Stimulated activated CD4-positive, alpha-beta T cell treated with anti-CD3 and anti-CD28 coated beads, Interleukin-12 subunit alpha, Interleukin-12 subunit beta, amount 100 ng/mL, for 4 hours (primary cell): ENCODE measurements at places on chromosomes 5 and 9.

- DNase-seq, result peak; percentile 47
Observed at GRCh38 chr9:35051069-35051967, 21.1 kb downstream of the VCP start.

DNA sequence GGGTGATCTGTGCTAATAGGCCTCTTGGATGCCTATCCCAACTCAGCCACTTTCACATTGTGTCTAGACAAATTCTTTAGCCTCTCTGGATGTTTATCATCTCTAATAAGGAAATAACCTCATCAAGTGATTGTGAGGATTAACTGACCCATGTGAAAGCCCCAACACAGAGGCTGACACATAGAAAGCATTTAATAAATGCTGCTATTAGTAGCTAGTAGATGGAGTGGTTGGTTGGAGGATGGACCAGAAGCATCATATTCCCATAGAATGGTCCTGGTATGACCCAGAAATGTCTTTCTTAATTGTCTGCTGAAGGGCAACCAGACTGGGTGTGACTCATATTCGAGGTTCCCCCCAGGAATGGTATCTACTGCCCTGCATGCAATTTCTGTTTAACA, 124.4 kb downstream of the PIK3R1 start:
- no peak for DNase-seq

GRCh38 chr5:134519989-134520388, 5.5 kb upstream of the JADE2 start:
- no peak for DNase-seq

DNA sequence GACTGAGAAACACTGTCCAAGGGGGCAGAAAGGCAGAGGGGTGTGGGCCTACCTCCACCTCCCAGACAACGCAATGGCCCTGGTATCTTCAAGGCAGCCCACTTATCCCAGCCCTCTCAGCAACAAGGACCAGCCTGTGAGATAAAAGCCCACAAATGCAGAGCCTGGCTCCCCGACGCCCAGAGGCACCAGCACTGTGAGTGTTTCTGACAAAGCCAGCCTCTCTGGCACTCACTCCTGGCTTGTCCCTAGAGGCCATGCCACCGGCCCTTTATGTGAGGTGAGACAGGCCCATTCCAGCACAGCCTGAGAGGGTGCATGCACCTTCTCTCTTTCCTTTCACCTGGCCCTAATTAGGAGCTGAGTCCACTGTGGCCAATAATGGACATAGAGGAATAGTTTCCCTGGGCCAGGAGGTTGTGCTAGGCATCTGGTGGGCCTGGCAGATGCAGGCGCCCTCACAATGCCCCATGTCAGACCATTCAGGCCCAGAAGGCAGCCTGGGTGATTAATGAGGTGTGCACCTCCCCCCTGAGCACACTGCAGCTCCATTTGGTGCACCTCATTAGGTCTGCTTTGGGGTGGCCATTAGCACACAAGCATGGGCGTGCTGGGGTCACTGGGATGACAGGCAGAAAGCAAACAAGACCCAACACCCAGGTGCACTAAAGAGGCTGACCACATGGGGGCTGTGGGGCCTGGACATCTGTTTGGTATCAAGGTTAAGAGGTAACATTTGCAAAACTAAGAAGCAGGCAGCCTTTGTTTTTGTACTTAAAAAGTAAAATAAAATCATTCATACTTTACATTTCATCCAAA, 176.0 kb downstream of the MED10 start:
- no peak for DNase-seq

- no peak for DNase-seq
Observed at GRCh38 chr5:2710910-2711309, 40.6 kb downstream of the IRX2 start.

- no peak for DNase-seq
Observed at GRCh38 chr9:87327575-87328125, 170.0 kb upstream of the DAPK1 start.

DNA sequence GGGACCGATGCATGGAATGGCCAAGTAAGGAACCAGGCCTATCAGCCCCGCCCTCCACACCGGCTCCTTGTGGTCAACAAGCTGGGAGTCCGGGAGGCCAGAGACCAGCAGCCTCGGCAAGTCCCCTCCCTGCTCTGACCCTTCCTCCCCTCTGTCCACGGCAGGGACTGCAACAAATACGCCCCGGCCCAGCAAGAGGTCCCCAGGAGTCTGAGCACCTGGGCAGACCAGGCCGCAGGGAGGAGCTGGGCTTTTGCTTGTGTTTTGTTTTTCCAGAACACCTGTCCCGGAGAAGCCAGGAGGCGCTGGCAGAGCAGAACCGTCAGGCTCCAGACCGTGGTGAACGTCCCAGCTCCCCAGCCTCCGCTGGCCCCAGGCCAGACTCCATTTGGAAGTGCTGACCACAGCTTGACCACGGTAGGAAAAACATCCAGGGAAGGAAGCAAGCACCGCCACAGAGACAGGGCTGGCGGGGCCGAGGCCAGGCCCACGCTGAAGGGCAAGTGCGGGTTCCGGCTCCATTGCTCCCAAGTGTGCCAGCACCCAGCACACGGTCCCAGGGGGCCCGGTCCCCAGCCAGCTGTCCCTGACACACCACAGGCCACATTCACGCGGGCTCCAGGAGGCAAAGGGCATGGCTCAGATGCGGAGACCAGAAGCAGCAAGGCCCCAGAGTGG, 56.7 kb downstream of the VAV2 start:
- no peak for DNase-seq

- DNase-seq, result no peak
Observed at GRCh38 chr5:145682197-145682899, 152.8 kb downstream of the PRELID2 start.

- no peak for DNase-seq
Observed at GRCh38 chr9:103928442-103928841, 165.7 kb upstream of the SMC2 start.

DNA sequence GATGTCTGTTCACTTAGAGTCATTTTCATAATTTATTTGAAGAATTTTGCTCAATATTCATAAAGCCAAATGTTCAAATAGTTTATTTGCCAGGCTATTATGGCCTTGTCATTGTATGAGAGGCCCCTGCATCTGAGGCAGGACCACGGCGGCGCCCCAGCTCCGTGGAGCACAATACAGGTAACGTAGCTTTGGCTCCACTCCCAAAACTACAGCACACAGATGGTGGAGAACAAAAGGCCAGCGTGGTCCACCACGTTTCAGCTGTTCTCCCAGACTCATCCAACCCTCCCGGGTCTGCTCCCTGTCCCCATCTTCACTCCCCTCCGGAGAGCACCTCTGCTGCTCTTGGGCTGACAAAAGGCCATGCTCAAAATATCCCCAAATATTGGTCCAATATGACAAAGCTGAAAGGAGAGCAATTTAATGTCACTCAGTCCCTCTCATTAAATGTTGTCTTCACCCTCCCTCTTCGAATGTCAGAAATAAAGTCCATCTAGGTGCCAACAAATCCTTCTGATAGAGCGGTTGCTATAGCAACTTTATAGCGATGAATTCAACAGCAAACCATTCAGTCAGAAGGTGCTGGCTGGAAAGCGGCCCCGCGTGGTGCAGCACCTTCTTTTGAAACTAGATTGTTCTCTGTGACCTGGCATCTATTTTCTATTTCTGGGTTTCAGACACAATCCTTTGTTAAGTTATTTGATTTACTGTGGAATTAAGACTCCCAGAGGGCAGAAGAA, 504.3 kb downstream of the ARHGEF28 start:
- no peak for DNase-seq

- DNase-seq, result no peak
Observed at GRCh38 chr5:135343413-135343812, 55.6 kb downstream of the MACROH2A1 start.

- DNase-seq, result no peak
Observed at GRCh38 chr5:107873877-107874276, 203.1 kb upstream of the EFNA5 start.
